ENCODE measurements at places on chromosomes 1 and 21.

GRCh38 chr1:180947499-180947885 lies 34.8 kb downstream of the KIAA1614 start:
- no peak for DNase-seq

GRCh38 chr1:227777156-227777555 lies 38.3 kb upstream of the PRSS38 start:
- no peak for DNase-seq

DNA sequence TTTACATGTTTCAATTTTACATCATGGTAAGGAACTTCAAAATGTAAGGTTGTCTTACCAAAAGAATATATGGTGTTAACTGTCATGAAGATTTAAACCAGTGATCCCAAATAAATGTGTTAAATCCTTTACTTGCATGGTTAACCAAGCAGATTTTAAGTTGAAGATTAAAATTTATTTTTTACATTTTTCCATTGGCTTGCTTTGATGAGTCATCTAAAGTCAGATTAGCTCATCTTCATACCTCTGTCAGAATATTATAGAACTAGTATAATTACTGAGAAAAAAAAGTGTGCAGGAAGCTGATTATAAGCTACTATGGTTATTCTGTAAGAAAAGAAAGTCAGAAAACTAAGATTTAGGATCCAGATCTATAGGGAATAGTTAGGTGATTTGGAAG lies 95.3 kb upstream of the DPH5 start:
- DNase-seq: no peak

GRCh38 chr1:59690171-59690930 lies 124.4 kb upstream of the HOOK1 start:
- DNase-seq: no peak

DNA sequence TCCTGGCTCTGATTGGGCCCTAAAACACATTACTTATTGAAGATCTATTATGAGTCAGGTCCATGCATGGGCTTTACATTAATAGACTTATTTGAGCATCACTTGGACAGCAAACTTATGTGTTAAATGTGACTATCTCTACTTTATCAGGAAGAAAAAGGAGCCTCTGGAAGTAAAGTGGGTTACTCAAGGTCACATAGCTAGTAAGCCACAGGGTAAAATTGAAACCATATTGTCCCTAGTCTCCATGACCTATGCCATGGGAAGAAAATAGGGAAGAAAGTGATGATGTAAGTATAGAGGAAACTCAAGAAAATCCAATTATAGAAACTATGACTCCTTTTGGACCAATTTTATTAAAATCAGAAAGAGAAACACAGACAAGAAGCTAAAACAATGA lies 555.3 kb downstream of the NUF2 start:
- DNase-seq: no peak

DNA sequence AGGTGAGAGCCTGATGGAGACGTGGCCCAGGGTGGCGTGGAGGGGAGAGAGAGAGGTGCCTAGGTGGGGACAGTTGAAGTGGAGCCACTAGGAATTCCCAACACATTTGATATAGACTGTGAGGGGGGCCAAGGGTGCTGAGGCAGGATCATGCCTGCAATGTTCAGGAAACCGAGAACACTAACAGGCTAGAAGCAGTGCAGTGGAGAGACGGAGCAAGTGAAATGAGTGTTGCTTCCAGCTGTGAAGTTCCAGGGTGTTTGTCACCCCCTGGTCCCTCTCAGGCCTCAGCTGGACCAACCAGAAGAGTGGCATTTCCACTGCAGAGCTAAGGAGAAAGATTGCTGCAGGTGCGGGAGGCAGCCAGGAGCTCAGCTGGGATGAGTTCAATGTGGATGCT lies 127.1 kb downstream of the RIPK4 start:
- DNase-seq: no peak

GRCh38 chr1:160214481-160215140 lies 9.4 kb downstream of the PEA15 start:
- no peak for DNase-seq

- DNase-seq: no peak
These were observed 3.2 kb upstream of the LEMD1 start for GRCh38 chr1:205424901-205425600.

- DNase-seq: no peak
These were observed 66.0 kb downstream of the ZMYM4 start for GRCh38 chr1:35334485-35334884.

DNA sequence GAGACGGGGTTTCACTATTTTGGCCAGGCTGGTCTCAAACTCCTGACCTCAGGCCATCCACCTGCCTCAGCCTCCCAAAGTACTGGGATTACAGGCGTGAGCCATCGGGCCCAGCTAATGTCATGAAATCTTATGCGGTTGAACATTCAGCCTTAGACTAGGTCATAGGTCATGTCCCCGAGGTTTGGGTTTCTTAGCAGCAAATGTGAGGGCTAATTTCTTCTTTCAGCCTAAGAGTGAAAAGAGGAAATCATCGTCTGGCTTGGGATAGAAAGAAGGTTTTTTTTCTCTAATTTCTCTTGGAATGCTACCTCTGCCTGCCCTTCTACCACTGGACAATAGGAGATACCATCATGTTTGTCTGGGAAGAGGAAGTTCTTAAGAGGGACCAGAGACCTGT lies 18.0 kb upstream of the PIK3CD start:
- DNase-seq: no peak

GRCh38 chr1:29055160-29055559 lies 68.5 kb downstream of the TMEM200B start:
- DNase-seq: no peak

DNA sequence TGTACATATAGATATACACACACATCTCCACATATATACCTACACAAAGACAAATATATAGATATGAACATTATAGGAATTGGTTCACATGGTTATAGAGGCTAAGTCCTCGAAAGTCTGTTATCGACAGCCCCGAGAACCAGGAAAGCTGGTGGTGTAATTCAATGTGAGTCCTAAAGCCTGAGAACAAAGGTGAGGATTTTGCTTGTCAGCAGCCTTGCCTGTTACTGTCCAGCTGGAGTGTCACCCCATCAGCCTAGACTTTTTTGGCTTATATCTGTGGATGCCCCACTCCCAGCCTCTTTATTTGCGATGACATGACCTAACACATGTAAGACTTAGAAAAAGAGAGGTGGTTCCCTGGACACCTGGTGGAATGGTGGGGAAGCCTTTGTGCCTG lies 97.0 kb downstream of the GIPC2 start:
- no peak for DNase-seq

DNA sequence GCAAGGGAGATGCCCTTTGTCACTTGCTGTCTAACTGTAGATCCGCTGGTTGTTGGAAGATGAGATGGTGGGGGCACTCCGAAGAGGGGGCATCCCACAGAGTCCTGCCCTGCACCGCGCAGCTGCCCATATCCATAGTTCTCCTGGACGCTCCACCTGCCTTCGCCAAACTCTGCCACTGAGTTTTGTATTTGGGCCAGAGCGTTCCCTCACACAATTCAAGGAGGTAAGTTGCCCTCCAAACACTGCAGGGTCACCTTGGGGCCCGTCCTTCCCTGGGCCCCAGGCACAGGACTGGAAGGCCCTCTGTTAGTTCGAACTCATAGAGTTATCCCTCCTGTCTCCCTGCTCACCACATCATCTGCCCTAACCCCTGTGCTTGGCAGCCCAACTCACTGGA lies 22.1 kb downstream of the HYI start:
- DNase-seq: no peak

DNA sequence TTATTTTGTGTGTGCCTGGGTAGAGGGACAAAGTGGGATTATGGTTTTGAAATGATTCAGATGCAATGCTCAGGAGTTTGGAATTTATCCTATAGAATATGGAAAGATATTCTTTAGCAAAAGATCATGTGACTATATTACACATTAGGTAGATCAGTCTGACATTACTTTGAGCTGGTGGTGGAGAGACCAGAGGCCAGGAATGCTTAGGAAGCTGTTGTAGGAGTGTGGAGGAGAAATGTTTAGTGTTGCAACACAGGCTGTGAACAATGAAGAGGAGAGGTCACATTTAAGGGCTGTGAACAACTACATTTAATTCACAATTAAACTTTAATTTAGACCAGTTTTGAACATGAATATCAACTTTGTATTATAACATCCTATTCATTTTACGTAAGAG lies 45.3 kb upstream of the PODN start:
- no peak for DNase-seq

GRCh38 chr1:100481303-100481702 lies 56.6 kb upstream of the GPR88 start:
- DNase-seq: no peak

GRCh38 chr1:186183219-186183618 lies 191.8 kb downstream of the TPR start:
- DNase-seq: no peak
